HT1080 (cell line): ENCODE measurements at places on chromosomes 7 and 10.

DNA sequence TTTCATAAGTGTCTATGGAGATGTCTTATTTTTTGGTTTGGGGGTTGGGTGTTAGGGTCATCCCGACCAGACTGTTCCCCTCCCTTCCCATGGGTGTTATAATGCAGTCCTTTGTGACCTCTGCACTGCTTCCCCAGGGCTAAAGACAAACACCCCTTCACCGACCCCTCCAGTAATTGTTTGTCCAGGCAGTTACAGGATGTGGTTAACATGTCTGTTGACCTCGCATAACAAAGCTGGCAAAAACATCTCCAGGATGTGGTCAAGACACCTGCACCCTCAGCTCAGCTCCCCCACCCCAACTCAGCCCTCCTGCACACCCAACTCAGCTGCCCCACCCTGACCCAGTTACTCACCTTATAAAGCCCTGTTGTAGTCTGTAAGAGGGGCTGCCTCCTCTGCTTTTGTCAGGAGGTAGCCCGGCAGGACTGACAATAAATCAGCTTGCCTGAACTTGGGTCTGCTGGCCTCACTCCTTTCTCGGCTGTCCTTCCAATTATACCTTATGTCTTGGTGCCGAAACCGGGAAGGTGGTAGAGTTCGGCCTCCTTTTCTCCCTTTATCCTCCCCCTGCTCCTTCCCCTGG lies 102.2 kb downstream of the ZNF92 start:
- DNase-seq: peak; percentile 47

GRCh38 chr7:101740981-101741725 lies 76.3 kb upstream of the CUX1 start:
- no peak for DNase-seq

DNA sequence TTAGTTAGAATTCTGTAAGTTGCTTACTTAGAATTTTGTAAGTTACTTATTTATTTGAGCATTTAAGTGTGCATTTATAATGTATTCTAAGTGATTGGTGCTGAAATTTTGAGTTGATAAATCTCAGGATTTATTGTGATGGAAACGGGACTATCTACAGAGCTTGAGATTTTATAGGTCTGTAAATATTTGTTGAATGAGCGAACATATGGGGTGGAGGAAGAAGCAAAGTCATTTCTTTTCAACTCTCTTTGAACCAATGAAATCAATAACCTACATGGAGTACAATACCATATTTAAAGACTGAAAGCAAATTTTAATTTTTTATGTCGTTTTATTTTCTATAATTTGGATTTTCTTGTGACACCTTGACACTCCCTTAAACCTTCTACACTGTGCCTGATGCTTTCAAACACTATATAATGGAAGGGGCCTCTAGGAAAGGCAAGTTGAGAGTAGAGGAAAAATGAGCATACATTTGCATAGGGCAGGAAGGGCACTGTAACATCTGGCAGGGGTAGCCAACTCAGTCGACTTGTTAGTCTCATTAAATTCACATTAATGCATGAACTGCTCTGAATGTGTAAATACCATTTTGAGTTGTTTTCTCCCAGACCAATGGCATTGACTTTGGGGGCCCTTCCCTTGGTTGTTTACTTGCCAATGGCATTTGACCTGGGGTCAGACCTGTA lies 204.2 kb downstream of the DYNC1I1 start:
- DNase-seq: no peak

DNA sequence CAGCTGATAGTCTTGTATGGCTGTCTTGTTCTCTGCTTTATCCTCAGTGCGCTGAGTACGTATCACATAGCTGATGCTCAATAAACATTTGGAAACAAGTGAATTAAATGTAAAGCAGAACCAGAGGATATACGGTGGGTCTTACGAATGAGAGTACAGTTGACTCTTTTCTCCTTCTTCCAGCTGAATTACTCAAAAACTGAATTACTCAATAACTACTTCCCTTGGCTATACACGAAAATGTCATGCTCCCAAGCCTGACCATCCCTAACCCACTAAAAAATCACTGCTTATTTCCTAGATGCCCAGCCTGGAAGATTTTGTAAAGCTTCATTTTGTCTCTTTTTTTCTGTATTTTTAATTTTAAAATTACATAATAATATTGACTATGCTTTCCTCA lies 3.2 kb upstream of the RSU1 start:
- DNase-seq: no peak

DNA sequence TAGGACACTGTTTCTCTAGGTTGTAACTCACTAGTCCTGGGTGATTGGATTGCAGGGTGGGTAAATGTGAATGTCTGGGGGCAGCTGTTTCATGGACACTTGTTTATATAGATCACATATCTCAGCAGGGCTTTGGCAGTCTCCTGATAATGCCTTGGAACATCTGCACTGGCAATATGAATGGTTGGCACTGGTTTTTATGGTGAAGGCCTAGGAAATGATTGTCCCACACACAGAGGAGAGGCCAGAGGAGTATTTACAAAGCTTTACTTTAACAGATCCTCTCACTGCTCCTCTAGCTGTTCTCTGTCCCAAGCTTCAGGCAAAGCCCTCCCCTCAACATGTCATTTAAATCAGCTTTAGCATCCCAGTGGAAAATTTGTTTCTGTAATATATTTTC lies 171.3 kb upstream of the STEAP4 start:
- DNase-seq: no peak

DNA sequence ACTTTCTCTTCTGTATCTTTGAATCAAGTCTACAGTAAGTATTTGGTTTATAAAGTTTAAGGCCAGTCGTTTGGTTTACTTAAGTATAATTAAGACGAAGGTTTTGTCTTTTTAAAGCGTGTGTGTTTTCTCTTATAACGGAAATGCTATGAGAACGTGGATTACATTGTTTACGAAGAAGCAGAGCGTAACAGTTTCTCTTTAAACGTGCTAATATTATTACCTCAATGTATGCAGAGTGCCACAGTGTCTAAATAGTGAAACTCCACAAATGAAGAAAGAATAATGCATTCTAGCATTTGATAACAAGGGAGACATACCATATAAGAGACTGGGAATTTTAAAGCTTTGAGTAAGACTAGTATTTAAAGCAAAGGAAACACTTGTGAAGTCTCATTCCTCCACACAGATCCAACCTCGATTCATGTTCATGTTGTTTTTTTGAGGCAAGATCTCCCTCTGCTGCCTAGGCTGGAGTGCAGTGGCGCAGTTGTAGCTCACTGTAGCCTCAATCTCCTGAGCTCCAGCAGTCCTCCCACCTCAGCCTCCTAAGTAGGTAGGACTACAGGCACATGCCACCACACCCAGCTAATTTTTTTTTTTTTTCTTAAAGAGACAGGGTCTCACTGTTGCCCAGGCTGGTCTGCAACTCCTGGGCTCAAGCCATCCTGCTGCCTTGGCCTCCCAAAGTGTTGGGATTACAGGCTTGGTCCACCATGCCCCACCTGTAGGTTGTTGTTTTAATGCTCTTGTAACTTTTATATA lies 75.1 kb downstream of the ANKRD61 start:
- peak; percentile 72 for DNase-seq

DNA sequence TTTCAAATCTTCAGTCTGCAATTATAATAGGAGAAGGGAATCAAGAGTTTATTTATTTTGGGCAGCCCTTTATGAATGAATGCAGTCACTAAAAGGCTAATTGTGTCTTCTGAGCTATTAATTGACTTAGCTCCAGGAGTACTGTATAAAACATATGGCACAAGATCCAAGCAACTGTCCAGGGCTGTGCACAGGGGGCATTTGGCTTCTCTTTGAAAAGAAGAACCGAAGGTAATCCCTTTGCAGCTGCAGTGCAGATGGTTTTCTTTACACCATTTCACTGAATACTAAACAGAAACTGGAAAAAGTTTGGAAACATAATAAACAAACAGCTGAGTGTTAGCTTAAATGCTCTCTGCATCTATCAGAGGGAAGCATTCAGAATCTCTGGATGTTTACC lies 282.6 kb upstream of the LRRN3 start:
- no peak for DNase-seq

DNA sequence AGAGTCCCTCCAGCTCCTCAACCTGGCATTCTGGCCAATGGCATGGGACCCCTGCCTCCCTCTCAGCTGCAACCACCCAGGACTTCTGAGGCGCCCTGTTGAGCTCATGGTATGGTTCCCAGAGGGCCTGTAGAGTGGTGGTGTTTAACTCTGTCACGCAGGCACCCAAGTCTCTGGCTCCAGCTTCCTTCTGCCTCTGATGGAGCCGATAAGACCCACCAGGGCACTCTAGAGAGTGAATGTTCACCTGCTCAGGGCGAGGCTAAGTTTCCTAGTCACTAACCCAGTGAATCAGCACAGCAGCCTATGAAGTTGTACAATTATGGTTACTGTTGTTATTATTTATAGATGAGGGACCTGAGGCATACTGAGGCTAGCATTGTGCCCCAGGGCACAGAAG lies 120.4 kb downstream of the ZMIZ1 start:
- no peak for DNase-seq

GRCh38 chr10:60335708-60336107 lies 54.0 kb downstream of the ANK3 start:
- peak; percentile 27 for DNase-seq

DNA sequence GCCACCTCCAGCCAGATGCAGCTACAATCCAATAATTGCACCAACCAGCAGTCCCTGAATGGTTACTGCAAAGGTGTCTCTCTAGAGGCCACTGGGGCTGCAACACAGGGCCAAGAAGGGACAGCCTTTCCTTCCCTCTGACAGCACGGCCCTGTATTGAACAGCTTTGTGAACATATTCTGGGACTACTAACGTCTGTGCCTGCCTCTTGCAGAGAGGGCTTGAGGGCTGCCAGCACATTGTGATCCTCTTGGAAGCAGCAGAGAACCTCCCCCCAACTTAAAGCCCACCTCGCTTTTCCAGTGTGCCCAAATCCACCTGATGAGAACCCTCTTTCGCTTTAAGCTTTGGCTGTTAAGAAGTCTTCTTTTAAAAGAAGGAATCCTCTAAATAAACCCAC lies 415.9 kb downstream of the RPS24 start:
- no peak for DNase-seq

DNA sequence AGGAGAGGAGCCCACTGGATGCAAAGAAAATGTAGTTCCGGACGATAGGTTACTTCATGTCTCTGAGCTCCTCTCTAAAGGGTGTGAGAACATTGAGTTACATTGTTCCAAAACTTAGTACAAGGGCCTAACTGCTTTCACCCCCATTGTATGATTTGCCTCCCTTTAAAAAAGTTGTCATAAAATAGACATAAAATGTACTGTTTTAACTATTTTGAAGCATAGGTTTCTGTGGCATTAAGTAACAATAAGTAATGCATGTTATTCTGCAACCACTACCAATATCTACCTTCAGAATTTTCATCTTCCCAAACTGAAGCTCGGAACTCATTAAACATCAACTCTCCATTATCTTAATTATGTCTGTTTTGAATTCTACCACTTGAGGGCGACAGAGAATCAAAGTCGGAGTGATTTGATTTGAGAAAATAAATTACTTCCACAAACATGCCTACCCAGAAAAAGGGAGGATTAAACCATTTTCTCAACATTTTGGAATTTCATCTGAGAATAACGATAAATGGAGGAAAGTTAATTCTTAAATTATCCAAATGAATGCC lies 2.7 kb downstream of the IGFBP1 start:
- peak; percentile 36 for DNase-seq

DNA sequence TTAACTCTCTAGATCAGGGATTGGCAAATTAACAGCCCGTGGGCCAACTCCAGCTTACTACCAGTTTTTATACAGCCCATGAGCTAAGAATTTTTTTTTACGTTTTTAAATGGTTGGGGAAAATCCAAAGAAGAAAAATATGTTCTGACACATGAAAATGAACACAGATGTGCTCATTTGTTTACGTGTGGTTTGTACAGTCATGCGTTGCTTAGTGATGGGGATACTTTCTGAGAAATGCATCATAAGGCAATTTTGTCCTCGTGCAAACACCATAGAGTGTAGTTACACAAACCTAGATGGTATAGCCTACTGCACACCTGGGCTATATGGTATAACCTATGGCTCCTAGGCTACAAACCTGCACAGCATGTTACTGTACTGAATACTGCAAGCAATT lies 8.3 kb upstream of the SMKR1 start:
- DNase-seq: peak; percentile 67

DNA sequence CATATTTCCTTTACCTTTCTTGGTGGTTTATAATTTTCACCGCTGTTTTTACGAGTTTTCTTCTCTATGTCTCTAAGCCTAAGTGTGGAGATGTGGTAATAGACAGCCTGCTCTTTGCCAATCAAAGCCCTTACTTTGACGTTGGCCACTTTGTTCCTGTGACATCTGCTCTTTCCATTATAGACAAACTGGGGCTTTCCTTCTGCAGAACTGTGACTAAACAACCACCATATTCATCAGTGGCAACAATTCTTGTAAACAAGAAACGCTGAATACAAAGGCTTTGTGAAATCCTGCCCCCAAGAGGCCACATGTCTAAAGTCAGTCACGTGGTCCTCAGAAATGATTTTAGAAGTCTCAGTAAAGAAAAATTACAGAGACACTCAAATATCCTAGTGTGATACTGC lies 59.6 kb upstream of the CAPZA2 start:
- peak; percentile 34 for DNase-seq

DNA sequence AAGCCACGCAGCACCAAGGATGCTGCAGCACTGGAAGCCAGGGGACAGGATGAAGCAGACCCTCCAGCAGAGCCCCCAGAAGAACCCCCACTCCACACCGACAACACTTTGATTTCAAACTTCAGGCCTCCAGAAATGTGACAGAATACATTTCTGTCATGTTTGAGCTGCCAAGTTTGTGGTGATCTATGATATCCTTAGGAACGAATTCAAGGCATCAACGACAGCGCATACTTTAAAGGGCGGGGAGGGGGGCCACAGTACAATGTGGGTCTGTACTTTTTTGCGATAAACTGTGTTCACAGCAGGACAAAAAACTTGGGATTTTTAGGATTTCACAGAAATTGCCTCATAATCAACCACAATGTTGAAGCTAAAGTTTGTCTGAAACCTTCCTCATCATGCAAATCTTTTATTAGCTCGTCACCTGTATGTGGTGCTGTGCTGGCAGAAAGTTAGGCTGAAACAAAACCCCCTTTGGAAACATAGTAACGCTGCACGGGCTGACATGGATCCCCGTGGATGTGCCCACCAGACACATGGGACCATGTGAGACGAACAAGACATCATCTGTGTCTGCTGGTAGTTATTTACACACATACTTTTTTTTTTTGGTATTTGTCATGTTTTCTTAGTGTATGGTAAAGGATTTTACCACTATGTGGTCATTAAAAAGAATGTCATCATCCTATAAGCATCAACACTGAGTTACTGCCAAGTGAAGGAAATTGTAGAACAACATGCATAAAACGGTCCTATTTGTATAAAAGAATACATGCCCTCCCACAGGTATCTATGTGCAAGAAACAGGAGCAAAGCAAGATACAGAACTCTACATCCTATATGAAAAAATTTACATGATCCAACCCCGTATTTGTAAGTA lies 113.3 kb upstream of the AFAP1L2 start:
- DNase-seq: no peak

GRCh38 chr7:130084037-130084875 lies 13.9 kb downstream of the KLHDC10 start:
- no peak for DNase-seq

GRCh38 chr7:114921631-114922025 lies 266 bp upstream of the MDFIC start:
- DNase-seq: no peak
